Mesothelial cell of epicardium (in vitro differentiated cells): ENCODE measurements at places on chromosomes 2 and 18. TPM values are rescaled to one million over a fixed set of nuclear protein-coding genes. Genes with fewer than 3 reads are reported as not detected.

Gene WDR7
- total RNA-seq, result 22.8 to 28.0 TPM (median 27.4 TPM) in 3 replicates

Gene PRR30
- total RNA-seq, result not detected in 3 replicates

Gene HOXD1
- total RNA-seq, result not detected in 3 replicates

Gene EIF2AK3
- total RNA-seq, result 23.9 to 24.7 TPM (median 24.3 TPM) in 3 replicates

Gene SERTAD2
- 39.1 to 42.2 TPM (median 41.5 TPM) in 3 replicates for total RNA-seq

DNA sequence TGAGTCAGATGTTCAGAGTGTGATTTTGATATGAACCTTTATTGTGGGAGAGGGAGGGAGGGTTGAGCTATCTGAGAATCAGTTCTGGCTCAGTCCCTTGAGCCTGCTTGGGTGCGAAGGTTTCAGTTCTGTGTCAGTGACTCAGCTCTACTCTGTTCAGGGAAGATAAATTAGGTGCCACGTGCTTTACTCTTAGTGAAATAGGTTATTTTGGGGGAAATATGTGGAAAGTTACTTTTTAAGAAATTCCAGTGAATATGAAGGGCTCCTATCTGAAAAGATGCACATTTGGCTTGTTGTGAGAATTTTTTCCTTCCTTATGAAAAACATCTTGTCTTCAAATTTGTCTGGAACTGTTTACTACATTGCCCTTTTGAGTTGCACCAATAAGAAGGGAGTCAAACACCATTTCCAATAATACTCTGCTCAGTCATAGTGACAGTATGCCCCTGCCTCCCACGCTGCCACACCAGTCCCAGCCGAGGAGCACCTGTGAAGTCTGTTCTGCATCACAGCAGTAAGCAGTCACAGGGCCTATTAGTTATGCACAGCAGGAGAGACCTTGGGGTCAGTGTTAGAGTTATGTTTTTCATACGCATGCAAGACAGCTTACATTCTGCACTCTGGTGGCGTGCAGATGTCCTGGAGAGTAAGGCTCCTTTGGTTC, 32.8 kb upstream of the DNAH7 start:
- no peak for DNase-seq

DNA sequence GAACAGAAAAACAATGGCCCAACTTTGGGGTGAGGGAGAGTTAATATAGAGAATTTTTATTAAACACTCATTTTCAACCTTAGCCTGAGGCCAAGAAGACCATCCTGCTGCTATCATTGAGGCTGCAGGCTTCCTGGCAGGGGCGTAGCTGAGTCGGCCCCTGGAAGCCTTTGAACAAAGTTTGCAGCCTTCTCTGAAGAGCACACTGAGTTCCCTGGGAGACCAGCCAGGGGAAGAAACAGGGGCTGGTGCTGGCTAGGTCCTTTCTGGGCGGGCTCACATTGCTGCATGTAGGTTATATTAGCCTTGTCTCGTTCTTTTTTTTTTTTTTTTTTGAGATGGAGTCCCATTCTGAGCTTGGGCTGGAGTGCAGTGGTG, 126.8 kb upstream of the HS6ST1 start:
- DNase-seq, result no peak

DNA sequence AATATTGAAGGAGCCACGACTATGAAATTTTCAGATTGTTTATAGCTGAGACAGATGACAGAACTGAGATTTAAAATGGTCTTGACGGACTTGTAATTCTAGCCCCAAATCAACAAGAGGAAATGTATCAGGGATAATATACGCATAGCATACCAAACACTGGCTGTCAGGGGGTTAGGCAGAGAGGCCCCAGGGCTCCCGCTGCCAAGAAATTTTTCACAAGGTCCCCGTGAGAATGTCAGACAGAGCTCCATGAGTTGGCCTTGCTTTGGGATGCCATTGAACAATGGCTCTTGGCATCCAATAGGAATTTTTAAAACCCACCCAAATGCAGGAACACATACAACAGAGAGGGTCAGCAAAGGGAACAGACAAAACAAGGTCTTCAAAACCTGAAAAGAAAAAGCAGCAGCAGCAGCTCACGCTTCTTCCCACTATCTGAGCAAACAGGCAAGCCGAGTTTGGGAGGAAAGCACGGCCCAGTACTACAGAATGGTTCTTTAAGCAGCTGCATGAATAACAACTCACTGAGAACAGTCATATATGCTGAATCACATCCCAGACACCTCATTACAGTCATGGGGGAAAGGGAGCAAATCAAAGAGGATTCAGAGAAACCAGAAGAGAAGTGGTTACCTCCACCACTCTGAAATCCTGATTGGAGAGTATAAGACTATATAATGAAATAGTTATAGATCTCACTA, 445.6 kb downstream of the RND3 start:
- no peak for DNase-seq

DNA sequence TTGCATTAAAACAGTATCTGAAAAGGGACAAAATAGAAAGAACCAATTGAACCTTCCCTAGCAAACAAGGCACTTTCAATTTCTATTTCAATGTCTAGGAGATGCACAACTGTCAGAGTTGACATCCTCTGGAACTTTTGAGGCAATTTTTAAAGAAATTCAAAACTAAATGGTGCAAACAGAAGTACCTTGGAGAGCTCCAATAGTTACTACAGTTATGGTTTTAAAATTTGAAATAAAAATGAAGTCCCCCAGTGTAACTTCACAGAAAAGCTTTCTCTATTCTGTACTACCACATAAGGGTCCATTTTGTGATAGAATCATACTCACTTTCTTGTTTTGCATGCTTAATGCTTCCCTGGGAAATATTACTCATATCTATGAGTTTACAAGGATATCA, 162.1 kb downstream of the KCNH7 start:
- no peak for DNase-seq

DNA sequence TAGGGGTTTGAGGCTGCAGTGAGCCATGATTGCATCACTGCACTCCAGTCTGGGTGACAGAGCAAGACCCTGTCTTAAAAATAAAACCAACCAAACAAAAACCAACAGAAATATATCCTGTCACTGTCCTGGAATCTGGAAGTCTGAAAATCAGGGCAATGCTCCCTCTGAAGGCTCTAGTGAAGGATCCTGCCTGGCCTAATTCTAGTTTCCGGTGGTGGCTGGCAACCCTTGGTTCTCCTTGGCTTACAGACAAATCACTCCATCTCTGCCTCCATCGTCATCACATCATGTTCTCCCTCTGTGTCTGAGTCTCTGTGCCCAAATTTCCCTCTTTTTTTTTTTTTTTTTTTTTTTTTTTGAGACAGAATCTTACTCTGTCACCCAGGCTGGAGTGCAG, 15.9 kb upstream of the VPS4B start:
- DNase-seq, result no peak

- DNase-seq, result no peak
Observed at GRCh38 chr2:52724585-52724984, 1043.0 kb upstream of the CHAC2 start.

GRCh38 chr2:163471947-163472346, 263.9 kb downstream of the FIGN start:
- no peak for DNase-seq

DNA sequence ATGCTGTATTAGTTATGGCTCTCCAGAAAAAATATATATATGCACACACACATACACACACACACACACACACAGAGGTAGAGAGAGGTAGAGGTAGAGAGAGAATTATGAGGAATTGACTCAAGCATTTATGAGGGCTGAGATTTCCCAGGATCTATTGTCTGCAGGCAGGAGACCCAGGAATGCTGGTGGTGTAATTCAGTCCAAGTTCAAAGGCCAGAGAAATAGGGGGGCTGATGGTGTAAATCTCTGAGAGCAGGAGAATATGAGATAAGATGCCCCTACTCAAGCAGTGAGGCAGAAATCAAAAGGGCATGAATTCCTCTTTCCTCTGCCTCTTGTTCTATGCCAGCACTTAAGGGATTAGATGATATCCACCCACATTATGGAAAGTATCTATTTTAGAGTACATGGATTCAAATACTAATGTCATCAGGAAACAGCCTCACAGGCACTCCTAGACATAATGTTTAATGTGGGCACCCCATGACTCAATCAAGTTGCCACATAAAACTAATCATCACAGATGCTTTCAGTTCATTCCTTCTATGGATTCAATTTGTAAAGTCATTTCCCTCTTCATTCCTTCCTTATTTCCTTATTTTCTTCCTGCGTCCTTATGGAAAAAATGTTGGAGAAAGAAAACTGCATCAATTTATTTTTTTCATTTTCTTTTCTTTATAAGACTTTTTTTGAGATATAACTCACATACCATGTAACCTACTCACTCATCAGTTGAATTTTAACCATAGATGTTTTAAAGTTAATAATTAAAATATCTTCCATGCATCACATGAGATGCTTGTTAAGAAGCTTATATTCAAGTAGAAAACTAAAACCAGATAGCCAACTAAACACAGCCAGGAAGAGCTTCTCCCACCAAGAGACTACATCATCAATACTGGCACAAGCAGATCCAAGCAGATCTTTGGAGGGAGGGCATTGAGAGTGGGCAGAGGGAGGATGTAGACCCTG, 406.2 kb downstream of the MBD2 start:
- no peak for DNase-seq

GRCh38 chr18:36905571-36905970, 76.6 kb downstream of the KIAA1328 start:
- no peak for DNase-seq

DNA sequence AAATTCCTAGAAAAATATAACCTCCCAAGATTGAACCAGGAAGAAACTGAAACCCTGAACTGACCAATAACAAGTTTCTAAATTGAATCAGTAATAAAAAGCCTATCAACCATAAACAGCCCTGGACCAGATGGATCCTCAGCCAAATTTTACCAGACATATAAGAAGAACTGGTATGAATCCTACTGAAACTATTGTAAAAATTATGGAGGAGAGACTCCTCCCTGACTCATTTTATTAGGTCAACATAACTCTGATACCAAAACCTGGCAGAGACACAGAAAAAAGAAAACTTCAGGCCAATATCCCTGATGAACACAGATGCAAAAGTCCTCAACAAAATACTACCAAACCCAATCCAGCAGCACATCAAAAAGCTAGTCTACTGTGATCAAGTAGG, 11.3 kb downstream of the NT5C1B start:
- no peak for DNase-seq

GRCh38 chr2:221779614-221780067, 207.5 kb upstream of the EPHA4 start:
- no peak for DNase-seq

GRCh38 chr18:48672671-48673340, 134.0 kb downstream of the CTIF start:
- DNase-seq, result no peak

DNA sequence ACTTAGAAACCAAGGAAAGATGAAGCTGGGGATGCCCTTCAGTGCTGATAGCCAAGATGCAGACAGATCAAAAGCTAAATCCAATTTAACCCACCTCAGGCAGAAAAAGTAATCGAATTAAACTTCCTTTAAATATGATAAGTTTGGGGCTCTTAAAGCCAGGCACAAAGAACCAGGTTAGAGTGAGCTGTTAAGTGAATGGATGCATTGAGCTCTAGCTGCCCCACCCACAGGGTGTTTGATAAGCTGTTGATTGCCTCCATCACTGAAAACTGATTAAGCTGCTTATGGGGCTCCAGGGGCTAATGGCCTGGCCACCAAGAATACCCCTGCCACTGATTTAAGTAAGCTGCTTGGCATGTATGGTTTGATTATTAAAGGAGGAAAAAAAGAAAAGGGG, 119.8 kb downstream of the PLEKHM3 start:
- DNase-seq, result no peak

DNA sequence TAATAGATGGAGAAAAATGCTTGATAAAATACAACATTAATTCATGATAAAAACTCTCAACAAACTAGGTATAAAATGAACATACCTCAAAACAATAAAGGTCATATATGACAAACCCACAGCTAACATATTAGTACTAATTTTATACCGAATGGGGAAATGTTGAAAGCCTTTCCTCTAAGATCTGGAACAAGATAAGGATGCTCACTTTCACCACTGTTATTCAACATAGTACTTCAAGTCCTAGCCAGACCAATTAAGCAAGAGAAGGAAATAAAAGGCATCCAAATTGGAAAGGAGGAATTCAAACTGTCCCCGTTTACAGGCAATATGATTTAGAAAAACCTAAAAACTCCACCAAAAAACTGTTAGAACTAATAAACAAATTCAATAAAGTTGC, 61.5 kb upstream of the CTIF start:
- no peak for DNase-seq

- DNase-seq, result no peak
Observed at GRCh38 chr2:104897515-104898184, 43.7 kb downstream of the POU3F3 start.

GRCh38 chr2:96185516-96185915, 23.1 kb downstream of the STARD7 start:
- no peak for DNase-seq

GRCh38 chr18:67305466-67305865, 211.1 kb downstream of the DSEL start:
- no peak for DNase-seq

GRCh38 chr2:177478029-177478428, 85.5 kb downstream of the AGPS start:
- DNase-seq, result no peak

DNA sequence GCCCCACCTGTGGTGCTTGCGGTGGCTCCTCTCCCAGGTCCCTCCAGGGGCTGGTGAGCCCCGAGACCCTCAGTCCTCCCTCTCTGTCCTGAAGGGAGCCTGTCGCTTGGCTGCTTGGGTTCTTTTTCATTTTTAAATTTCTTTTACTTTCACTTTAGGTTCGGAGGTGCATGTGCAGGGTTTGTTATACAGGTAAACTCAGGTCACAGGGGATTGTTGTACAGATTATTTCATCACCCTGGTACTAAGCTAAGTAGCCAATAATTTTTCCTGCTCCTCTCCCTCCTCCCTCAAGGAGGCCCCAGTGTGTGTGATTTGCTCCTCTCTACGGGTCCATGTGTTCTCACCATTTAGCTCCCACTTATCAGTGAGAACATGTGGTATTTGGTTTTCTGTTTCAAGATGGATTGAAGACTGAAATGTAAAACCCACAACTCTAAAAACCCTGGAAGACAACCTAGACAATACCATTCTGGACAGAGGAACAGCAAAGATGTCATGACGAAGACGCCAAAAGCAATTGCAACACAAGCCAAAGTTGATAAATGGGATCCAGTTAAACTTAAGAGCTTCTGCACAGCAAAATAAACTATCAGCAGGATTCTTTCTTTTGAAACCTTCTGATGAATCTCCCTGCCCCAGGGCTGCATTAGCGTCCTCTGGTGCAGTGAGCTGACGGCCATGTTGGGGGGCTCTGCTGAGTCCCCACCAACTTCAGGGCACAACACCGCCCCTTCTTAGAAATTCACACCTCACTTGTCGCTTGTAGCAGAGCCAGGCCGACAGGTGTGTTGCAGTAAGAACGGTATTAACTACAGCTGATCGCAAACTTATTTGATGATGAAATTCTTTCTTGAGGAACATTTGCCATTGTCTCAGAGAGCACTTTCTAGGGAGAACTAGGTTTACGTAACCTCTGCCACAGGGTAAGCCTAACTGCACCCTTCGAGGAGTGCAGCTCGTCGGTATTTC, 135.3 kb downstream of the ZNF236 start:
- no peak for DNase-seq
